ENCODE measurements at places on chromosomes 13 and 19.

DNA sequence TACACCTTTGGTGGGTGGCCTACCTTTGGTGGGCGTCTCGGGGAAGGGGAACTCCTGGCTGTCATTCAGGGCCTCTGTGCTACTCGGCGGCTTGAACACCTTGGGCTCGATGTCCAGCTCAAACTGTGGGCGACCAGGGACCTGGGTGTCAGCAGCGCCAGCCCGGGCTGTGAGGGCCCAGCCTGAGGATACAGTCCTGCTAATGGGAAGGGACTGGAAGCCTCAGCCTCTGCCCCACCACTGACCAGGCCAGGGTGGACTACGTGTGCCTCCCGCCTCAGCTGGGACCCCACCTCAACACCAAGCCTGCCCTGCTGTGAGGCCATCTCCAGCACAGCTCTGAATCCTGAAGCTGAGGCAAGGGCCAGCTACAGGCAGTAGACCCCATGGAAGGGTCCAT, 7.7 kb downstream of the TMEM259 start:
- ATAC-seq: no peak

DNA sequence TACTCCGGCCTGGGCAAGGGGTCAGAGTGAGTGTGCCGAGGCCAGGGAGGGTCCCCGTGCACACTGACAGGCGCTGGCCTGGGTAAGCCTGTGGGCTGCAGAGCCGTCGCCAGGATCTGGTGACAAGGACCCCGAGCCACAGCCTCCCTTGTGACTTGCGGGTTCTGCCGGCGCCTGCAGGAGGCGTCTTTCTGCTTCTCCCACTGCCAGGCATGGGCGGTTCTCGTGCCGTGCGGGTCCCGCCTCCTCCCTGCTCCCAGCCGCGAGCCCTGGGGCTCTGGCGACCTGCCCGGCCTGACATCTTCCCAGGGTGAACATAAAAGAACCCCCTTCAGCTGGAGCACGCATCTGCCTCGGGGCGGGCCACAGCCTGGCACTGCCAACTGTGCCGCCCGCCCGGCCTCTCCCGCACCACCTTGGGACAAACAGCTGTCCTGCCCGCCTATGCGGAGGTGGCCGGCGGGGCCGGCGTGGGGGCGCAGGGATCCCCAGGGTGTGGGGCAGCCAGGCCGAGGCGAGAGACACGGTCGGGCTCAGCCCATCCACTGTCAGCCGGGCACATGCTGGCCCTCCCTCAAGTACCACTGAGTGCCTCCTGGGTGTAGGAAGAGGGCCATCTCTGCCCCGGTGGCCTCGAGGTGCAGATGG, 1.5 kb upstream of the HCN2 start:
- ATAC-seq: peak; percentile 75

GRCh38 chr13:35475960-35476943, at the start of gene MAB21L1:
Gene MAB21L1, minus strand, starts transcription at chr13:35476689. Its CDS starts 551 bp downstream, at chr13:35476138.
- ATAC-seq: peak; percentile 74

- peak; percentile 44 for ATAC-seq
These were observed 9.3 kb upstream of the FRY start for GRCh38 chr13:32022311-32022710.

Data from SK-N-SH treated with all-trans-retinoic acid at 6 μM for 48 hours (cell line).